ENCODE measurements at places on chromosomes 5 and 9.

- peak; percentile 25 for DNase-seq
These were observed 26.6 kb upstream of the CRB2 start for GRCh38 chr9:123329329-123329955.

GRCh38 chr5:110195288-110195687 is 505.6 kb downstream of the MAN2A1 start:
- no peak for DNase-seq

GRCh38 chr5:5838493-5838892 is 416.0 kb downstream of the ICE1 start:
- DNase-seq = no peak

GRCh38 chr5:83157163-83157562 is 79.8 kb downstream of the XRCC4 start:
- DNase-seq = no peak

GRCh38 chr9:127667127-127667844 is 39.5 kb upstream of the CFAP157 start:
- DNase-seq = no peak

DNA sequence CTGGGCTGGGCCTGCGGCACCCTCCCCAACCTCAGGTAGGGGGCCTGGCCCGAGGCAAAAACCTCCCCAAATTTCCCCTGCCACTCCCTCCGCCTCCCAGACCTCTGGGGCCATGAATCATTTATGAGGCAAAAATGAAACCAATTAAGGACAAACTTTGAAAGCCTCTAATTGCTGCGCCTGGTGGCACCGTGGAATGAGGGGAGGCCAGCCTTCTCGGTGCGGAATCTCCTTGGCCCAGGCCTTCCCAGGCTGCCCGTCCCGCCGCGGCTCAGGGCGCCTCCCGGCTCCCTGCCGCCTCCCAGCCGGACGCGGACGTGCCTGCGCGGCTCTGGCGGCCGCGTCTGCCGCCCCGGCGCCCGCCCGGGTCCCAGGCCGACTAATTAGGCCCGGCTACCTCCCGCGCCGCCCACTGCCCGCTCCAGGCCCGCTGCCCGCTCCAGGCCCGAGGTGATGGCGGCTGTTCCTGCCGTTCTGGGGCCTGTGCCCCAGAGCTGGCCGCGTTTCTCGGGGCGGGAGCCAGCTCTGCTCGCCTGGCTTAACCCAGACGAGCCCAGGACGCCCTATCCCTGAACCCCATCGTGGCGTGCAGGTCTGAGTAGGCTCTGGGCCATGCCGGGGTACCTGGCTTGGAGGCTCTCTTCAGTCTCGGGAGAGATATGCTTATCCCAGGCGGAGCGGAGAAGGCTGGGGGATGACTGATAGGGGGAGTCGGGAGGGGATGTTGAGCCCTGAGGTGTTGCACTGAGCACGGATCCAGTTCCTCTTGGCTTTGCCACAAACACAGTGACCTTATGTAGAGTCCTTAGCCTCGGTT is 20.1 kb downstream of the CXXC5 start:
- DNase-seq = no peak

DNA sequence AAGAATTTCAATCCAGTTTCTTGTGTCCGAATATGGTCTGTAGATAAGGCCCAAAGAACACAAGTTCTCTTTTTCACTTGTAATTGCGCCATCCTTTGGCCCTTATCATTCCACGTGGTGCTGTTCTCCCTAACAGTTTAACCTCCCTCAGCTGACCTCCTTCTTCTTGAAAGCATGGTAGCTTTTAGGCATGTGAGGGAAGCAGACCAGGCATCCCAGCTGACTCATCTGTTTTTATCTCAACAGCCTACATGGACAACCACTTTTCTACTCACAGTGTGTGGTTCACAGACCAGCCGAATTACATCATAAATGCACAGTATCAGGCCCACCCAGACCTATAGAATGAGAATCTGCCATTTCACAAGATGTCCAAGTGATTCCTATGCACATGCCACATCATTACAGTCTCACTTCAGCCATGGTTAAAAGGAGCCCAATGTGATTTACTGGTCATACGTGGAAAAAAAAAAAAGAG is 26.9 kb upstream of the PLIN2 start:
- peak; percentile 82 for DNase-seq

- DNase-seq = no peak
These were observed 4.3 kb upstream of the SGCD start for GRCh38 chr5:156322666-156323065.

GRCh38 chr9:76456202-76456926 is 2.6 kb upstream of the GCNT1 start:
- DNase-seq = peak; percentile 93

GRCh38 chr9:137924169-137924568 is 46.6 kb downstream of the CACNA1B start:
- no peak for DNase-seq

DNA sequence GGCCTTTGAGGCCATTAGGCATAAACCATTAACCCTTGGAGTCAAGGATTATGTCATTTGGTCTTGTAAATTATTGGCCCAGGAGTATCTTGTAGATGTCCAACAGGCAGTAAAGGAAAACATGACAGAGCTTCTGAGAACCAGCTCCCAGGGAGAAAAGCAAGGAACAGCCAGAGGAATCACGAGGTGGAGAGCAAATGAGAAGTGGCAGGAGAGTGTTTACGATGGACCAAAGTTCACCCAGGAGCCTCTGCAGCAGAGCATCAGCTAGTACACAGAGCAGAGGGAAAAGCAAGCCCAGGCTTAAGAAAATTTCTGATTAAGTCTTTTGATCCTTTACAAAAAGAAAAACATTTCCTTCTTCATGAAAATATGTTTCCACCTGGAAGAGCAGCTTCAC is 206.2 kb downstream of the NDUFS4 start:
- DNase-seq = no peak

DNA sequence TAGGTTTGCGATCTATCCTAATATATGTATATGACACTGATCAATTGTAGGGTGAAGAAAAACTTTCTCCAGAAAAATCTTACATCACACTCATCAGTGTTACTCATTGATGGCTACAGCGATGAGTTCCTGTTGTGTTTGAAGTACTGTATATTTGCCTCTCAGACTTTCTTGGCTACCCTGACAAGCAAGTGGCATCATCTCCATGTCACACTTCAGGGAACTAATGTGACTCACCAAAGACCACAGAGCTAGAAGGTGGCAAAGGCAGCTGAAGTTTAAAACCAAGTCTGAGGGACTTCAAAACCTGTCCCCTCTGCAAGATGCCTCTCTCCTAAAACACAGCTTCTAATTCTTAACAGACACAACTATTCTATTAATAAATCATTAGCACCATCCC is 451.4 kb downstream of the CTNND2 start:
- no peak for DNase-seq

DNA sequence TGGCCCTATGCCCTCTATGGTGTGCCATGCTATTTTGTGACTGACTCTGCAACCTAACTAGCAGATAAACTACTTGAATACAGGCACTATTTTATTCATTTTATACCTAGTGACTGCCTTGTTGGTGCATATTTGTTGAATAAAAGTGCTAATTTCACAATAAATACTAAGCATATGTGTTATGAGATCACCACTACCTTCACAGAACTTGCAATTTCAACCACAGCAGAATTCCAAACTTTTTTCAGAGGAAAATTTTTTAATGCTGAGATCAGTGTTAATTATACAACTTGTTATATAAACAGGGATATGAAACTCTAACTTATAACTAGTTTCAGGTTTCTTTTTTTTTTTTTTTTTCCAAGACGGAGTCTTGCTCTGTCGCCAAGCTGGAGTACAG is 94.8 kb downstream of the NR3C1 start:
- no peak for DNase-seq

GRCh38 chr5:102875721-102876123 is 120.6 kb downstream of the PAM start:
- no peak for DNase-seq

- DNase-seq = peak; percentile 90
These were observed 24.1 kb downstream of the CDK5RAP2 start for GRCh38 chr9:120555839-120556238.

- DNase-seq = no peak
These were observed 174.7 kb downstream of the CYLC2 start for GRCh38 chr9:103169798-103170197.

GRCh38 chr5:1752881-1753280 is 46.8 kb downstream of the MRPL36 start:
- no peak for DNase-seq

DNA sequence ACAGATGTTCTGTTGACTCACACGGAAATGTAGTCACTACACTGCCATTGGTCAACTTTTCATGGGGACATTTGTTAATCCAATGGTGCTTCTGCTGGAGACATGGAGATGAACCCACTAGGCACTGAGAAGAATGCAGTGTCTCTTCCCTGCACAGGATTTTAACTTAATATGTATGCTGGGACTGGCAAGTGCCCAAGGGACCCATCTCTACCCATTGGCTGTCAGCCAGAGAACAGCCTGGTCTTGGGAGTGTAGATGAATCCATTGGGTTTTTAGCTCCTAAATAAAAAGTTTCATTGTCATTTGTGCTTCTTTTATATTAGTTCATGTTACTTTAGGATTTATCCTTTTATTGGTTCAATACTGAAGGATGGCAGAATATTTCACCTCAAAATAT is 195.8 kb upstream of the CDH6 start:
- DNase-seq = no peak

DNA sequence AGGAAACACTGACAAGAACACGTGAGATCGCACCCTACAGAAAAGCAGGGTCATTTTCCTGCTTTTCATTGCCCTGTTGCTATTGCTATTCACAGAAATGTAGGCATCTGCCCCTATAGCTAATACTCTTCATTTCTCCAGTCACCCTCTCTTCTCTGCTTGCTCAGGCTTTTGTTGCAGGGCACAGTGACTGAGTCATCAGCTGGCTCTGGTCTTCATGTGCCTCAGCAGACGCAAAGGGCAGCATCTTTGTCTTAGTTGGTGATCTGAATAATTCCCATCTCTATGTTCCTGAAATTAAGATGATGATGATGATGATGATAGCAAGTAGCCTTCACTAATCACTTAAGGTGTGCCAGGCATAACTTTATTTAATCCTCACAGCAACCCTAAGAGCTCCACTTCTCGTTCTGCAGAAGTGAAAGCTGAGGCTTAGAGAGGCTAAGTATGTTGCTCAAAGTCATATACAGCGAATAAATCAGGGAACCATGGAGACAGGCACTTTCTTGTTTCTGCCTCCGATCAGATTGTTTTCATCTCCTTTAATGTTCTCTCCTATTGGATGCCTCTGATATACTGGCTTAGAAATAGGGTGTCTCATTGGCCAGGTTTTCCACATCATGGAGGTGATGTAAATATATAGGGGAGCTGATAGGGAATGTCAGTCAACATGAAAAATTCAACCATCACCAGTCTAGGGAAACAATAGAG is 133.0 kb upstream of the STK32A start:
- DNase-seq = no peak

DNA sequence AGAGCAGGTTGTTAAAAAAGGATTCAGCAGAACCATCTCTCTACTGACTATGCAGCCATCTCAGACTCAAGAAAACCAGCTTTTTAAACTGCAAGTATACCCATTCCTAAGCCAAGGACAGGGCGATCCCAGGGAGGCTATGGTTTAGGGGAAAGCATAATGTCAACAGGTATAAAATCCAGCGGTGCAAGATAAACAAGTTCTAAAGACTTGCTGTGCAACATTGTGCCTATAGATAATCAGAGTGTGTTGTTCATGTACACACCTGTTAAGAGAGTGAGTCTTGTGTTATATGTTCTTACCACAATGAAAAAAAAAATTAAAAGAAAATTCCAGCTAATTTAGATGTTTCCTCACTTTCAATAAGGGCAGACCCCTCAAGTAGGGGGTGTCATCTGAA is 63.6 kb upstream of the DIRAS2 start:
- no peak for DNase-seq

DNA sequence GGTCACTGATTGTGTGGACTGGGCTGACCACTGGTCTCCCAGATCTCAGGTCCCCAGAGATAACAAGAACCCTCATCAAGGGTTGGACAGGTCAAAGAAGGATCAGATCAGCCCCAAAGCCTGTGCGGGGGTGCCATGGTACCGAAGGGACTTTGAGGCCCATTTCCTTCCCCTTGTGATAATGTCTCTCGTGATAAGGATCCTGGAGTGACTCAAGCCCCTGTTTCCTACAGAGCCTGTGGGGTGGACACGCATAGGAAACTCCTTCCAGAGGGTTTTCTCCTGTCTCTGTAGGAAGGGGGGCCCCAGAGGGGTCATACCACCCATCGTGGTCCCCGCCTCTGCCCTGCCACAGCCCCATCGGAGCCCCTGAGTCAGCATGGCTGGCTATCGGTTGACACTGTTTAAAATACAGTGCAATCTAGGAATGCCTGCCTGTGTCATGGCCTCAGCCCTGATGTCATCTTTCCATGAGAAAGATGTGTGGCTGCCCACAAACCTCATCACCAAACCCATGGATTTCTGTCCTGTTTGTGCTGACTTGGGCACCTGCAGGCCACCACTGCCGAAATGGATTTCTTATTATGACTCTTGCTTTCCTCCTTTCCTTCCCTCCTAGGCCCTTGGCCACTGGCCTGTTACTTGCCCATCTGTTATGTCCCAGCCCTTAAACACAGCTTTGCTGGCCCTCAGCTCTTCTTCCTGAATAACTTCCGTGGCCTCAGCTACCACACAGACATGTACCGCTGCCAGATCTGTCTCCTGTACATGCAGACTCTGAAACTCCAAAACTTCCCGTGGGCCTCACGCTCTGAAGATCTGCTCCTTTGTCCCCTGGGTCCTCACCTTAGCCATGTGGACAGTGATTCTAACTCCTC is 2.9 kb upstream of the CSF2 start:
- no peak for DNase-seq

- DNase-seq = no peak
These were observed 188.8 kb downstream of the FBN2 start for GRCh38 chr5:128349044-128349858.

DNA sequence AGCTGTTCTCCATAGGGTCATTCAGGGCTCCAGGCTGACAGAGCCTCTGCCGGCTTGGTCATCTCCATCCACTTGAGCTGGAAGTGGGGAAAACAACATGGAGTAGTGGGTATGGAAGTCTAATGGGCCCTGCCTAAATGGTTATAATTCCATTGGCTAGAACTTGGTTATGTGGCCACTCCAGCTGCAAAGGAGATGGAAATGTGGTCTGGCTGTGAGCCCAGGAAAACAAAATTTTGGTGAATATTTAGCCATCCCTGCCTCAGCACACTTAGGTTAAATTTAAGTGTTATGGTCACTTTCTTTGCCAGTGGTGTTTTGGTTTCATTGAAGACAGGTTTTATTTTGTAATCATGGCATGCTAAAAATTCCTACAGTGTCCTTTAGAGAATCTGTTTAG is 112.3 kb downstream of the SMARCA2 start:
- DNase-seq = no peak

GRCh38 chr9:134553061-134553891 is 88.3 kb upstream of the COL5A1 start:
- DNase-seq = no peak

- DNase-seq = no peak
These were observed 419.8 kb downstream of the TMEM232 start for GRCh38 chr5:110306650-110307049.

GRCh38 chr5:137714946-137715345 is 20.9 kb downstream of the KLHL3 start:
- DNase-seq = peak; percentile 21

All from AML-193 (cell line).